NCI-H1436 (cell line): ENCODE measurements at places on chromosomes 3 and 15.
A peak's percentile ranks its signal among the peaks of the same experiment; 100 is the strongest.

DNA sequence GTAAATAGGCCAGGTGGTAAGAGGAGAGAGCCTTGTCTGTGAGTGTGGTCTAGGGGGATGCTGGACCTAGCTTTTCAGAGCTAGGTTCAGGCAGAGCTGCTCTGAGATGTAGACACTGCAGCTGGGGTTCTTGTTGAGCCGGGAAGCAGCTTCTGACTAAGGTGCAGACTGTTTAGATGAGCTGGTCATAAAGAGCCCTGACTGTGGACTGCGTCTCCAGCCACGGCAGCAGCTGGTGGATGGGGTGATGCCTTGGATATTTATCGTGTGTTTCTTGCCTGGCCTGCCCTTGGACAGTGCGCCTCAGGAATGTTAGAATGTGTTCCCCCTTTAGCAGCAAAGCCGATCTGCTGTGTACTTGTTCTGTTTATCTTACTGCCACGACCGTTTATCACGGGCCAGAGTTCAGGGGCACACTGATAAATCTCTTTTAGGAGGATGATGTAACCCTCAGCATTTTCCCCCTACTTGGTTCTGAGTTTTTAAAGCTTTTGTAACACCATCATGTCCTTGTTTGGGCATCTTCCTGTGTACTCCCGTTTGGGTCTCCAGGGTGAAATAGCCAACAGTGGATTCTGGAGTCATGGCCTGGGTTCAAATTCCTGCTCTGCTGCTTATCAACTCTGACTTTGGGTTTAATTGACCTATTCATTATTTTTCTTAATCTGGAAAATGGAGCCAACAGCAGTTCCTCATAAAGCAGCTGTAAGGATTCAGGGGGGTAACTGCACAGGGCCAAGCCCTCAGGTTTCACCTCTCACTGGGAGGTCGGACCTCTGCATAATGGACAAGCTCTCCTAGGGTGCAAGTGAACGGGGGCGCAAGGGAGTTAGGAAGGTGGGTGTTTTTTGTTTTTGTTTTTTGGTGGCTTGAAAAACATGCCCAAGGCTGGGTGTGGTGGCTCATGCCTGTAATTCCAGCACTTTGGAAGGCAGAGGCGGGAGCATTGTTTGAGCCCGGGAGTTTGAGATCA, 51.4 kb downstream of the FLNB start:
- no peak for DNase-seq

DNA sequence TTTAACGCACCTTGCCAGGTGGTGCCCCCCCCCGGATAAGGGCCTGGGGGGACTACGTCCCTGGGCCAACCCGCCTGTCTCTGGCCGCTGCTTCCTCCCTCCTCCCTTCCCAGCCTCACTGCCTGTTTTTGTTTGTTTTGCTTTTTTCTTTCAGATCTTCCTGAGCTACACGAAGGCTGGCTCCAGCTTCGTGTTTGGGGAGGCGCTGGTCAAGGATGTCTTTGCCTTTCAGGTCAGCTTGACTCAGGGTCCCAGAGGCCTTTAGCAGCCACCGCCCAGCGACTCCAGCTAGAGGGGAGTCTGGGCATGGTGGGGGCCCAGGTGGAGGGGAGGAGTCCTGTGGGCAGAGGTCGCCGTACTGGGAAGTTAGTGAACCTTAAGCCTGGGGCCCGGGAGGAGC, 24.1 kb downstream of the SLC28A1 start:
- DNase-seq, result no peak

DNA sequence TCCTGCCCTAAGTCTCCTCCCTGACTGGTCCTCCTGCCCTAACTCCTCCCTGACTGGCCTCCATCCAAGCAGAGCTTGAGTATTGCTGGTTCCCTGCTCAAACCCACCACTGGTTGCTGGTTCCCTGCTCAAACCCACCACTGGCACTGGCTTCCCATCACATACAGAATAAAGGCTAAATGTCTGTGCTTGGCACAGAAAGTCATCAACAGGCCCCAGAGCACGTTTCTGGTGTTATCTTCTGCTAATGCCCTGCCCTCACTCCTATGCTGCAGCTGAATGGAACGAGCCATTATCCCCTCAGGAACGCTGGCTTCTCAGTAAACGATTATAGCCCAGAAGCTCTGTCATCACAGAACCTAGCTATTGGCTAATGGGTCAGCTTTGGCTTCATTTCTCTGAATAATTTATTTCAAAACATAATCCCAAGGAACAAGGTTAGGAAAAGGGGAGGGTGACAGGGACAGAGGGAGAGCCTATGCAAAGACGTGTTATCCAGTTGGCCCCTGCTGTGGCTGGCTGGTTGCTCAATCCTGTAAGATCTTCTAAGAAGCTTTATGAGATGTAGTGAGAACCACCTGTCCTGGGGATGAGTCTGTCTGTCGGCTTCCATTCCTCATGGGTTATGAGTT, 6.3 kb upstream of the MUC20 start:
- DNase-seq, result no peak

GRCh38 chr3:189355481-189356201, 183.9 kb downstream of the TPRG1 start:
- peak; percentile 23 for DNase-seq

- no peak for DNase-seq
Observed at GRCh38 chr3:181952221-181952620, 240.5 kb downstream of the SOX2 start.

- DNase-seq, result no peak
Observed at GRCh38 chr3:72308641-72309040, 523.7 kb upstream of the PROK2 start.

GRCh38 chr3:50153782-50154475, 1.2 kb upstream of the SEMA3F start:
- no peak for DNase-seq

GRCh38 chr3:107928084-107928445, 162.8 kb downstream of the CD47 start:
- DNase-seq, result no peak

GRCh38 chr15:100284701-100285100, 57.1 kb downstream of the ADAMTS17 start:
- DNase-seq, result no peak

DNA sequence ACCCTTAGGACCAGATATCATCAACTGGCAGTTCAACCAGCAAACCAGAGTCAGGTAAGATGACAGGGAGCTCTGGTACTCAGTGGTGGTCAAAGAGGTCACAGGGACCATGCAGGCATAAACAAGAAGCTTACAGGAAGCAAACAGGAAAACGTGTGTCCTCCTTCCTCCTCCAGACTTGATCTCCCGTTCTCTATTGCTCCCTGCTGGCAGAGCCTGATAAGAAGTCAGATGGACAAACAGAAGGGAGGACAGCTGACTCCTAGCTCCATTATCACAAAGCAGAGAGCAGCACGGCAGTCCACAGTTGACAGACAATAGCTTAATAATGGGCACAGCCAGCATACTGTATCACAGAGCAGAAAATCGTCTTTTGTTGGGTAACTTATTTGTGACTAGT, 156.5 kb upstream of the SLC2A2 start:
- DNase-seq, result no peak

GRCh38 chr3:79317551-79318518, 450.0 kb downstream of the ROBO1 start:
- DNase-seq, result no peak

GRCh38 chr3:69660631-69661030, 78.6 kb upstream of the MITF start:
- no peak for DNase-seq

GRCh38 chr3:119309591-119309990, 15.4 kb downstream of the ARHGAP31 start:
- no peak for DNase-seq

DNA sequence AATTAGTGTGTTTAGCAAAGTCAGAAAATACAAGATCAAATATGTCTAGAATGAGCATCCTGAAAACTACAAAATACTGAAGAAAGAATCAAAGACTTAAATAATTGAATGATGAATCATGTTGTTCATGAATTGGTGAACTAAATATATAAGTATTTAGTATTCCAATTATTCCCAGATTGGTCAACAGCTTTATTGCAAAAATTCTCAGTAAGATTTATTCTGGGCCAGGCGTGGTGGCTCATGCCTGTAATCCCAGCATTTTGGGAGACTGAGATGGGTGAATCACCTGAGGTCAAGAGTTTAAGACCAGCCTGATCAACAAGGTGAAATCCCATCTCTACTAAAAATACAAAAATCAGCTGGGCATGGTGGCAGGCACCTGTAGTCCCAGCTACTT, 250.0 kb upstream of the NECTIN3 start:
- no peak for DNase-seq

DNA sequence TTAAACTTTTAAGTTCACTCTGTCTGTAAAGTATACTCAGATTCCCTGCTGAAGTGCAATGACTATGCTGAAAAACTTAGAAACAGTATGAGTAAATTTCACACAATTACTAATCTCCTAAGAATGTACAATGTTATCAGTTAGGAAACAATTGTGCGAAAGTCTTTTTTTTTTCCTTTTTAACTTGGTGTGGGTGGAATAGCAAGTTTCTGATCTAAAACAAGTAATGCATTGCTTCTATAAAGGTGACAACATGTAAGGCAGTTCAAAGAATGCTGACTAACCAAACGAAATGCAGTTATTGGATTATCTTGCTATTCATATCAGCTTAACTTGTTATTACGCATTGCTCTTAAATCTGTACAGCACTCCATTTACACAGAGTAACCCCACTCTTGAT, 19.3 kb upstream of the SLC12A8 start:
- DNase-seq, result no peak

DNA sequence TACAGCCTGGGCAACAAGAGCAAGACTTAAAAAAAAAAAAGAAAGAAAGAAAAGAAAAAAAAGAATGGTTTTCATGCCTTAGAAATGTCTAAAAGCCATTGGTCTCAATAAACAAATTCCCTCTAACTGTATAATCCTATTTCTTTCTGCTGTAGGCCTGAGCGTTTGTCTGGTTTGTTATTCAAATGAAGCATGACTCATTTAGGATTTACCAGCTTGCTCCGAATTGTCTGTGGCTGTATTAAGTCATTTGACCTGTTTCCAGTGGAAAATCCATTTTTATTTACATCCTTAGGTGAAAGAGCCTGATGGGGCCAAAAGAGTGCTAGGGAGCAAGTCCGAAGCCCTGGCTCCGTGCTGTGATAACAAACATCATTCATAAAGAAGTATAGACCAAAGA, 73.8 kb downstream of the BDH1 start:
- DNase-seq, result no peak

DNA sequence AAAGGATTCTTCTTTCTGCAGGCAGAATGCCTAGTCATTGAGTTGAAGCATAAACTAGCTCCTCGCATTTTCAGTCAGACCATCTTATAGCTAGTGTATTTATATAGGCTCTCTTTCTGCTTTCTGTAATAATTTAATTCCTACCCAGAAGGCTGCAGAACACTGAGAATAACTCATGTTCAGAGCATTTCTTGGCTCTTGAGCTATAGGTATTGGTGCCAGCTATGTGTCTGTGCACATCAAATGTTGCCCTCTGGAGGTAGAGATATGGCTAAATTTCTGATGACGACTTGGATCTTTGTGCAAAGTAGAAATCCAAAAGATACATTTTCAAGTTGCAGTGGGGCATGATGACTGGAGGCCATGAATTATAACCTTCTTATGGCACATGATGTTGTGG, 336.2 kb upstream of the TPM1 start:
- DNase-seq, result no peak

DNA sequence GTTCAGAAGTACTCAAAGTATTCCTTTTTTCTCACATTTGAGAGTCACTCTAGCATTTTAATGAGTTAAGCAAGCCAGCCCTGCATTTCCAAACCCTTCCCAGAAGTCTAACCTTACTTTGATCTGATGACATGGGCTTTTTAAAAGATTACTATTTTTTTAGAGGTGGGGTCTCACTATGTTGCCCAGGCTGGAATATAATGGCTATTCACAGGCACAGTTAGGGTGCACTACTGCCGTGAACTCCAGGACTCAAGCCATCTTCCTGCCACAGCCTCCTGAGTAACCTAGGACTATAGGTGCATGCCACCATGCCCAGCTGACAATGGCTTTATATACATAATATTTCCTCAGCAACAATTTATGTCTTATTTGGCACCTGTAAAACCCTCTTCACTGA, 64.1 kb upstream of the GOLGA6B start:
- no peak for DNase-seq

- DNase-seq, result no peak
Observed at GRCh38 chr3:155350571-155350970, 57.1 kb upstream of the STRIT1 start.

DNA sequence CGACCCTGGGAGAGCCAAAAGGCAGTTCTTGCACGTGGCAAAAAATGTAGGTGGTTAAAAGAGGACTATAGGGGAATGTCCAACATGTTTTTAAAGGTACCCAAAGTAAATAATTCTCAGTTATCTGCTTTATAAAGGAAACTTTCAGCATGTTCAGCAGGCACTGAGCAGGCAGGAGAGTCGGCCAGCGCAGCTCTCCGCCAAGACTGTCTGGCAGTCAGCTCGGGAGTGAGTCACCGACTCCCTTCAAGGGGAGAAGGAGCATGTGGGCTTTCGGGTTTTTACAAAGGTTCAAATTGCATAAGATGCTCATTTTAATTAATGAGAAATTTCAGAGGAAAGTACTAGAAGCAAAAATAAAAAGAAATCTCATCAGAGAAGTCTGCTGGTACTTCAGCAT, 7.0 kb downstream of the GABRA5 start:
- no peak for DNase-seq

DNA sequence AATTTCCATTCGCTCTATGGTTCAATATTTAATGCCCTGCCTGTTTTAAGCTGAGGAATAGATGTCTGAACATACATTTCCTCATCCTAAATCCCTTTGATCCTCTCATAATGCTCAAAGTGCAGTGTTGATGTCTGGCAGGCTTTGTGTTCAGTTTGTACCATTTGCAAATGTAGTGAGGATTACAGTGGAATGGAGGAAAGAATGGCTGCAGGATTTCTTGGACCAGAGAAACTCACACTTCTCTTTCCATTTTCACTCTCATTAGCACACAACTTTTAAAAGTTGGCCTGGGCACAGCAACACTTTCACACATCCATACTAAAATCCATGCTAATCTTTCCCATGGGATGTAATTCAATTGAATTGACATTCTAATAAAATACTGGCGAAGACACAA, 28.6 kb upstream of the THRB start:
- DNase-seq, result no peak

GRCh38 chr3:62229908-62230307, 143.4 kb downstream of the FEZF2 start:
- no peak for DNase-seq

GRCh38 chr15:52466134-52466701, 62.5 kb downstream of the MYO5A start:
- DNase-seq, result no peak

- no peak for DNase-seq
Observed at GRCh38 chr3:89306540-89306939, 199.1 kb downstream of the EPHA3 start.

- DNase-seq, result no peak
Observed at GRCh38 chr3:134134240-134134639, 104.5 kb upstream of the SLCO2A1 start.

DNA sequence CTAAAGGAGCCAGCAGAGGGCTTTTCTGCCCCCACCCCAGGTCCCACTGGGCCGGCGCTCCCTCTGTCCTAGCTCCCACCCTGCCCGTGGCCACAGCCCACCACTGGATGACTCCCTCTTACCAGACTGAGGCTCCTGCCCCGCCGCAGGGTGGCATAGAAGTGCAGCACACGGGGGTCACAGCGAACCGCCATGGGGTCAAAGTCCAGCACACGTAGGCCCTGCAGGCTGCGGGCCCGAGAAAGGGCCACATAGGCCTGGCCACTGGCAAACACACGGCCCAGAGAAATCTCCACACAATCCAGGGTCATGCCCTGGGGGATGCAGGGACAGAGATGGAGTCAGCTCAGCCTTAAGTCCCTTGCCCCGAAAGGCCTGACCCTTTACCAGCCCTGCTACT, 9.0 kb downstream of the PIF1 start:
- DNase-seq, result no peak
